EL (cell line): ENCODE measurements at places on chromosomes 16 and 17.
A peak's percentile ranks its signal among the peaks of the same experiment; 100 is the strongest.

DNA sequence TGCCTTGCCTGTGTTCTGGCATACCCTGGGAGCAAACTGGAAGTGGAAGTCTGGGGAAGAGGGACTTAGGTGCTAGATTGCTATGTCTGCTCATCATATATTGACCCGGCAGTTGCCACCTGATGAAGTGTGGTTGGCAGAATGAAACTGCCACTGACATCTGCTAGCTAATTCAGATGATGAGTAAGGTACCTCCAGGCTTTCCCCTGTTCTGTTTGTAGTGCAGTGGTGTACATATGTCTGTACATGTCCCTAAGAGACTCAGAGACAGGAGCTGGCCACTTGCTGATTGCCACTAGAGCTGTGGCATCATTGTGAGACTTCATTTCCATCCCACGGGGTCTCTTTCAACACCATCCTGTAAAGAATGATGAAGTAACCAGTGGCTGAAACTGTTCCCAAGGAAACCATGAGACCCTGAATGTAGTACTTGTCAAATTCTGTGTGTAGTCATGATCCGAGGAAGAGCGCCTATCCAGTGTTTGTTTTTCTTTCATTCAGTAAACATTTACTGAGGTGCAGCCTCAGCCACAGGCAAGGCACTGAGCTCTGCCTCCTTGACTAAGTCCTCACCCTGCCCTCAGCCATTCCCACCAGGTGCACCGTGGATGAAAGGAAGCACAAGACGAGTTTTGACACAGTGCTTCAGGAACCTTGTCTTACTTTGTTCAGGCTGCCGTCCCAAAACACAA is 13.2 kb downstream of the CLUAP1 start:
- DNase-seq: no peak

- DNase-seq: no peak
Observed at GRCh38 chr16:5196204-5196603, 98.6 kb upstream of the EEF2KMT start.

DNA sequence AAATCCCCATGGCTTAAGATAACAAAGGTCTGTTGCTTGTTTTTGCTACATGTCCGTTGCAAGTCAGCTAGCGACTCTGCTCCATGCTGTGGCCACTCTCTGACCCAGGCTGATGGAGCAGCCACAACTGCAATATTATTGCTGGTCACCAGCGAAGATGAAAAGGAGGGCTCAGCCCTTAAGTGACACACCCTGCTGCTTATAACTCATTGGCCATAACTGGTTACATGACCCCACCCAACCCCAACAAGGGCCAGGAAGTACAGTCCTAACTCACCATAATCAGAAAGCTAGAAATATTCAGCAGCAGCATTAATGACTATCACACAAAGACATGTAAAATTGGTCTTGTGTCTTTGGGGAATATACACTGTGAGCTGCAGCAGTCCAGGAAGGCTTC is 224.3 kb downstream of the SOX9 start:
- no peak for DNase-seq

GRCh38 chr17:59377410-59377809 is 46.0 kb downstream of the YPEL2 start:
- DNase-seq: peak; percentile 67

DNA sequence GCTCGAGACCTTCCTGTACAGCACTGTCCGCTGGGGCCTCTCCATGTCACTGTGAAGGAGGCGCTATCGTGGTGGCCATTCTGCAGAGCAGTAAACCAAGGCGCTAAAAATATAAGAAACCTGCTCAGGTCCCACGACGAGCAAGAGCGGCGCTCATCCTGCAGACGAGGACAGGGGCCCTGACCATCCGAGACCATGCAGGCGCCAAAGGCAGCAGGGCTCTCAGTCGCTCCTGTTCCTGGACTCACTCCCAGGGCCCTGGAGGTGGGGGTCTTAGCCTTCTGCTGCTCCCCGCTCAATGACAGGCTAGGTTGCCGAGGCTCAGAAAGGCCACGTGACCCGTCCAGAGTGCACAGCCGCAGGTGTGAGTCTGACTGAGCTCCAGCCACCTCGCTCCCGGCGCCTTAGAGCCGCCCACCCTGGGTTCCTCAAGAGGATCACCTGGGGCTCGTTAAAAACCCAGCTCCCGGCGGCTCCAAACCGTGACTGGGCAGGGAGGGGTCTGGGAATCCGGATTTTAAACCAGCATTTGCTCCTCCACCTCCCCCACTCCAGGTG is 509 bp upstream of the ATP2C2 start:
- no peak for DNase-seq

GRCh38 chr17:57470906-57471305 is 214.6 kb downstream of the MSI2 start:
- DNase-seq: no peak

DNA sequence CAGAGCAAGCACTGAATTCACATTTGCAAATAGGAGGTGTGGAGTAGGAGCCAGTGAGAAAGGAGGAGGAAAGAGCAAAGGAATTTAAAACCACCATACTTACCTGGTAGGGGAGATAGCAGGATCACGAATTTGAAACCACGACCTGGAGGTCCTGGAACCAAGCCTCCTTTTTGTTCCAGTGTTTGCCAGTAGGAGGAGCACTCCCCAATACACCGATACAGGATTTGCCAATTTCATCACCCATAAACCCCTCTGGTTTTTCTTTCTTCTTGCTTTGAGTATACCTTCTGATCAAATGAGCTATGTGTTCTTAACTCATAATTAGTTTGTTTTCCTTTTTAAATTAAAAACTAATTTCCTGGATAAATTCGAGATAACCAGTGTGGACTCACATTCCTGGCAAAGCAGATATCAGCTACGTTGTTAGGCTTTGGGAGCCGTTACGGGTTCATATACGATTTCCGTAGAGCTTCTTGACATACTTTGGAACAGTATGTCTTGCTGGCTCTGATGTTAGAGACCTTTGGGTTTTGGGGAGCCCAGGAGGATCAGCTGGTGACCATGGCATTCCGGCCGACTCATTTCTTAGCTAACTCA is 22.7 kb downstream of the BCO1 start:
- no peak for DNase-seq

- peak; percentile 92 for DNase-seq
Observed at GRCh38 chr17:28725660-28726225, 290 bp downstream of the TLCD1 start.
